ENCODE measurements at places on chromosomes 2 and 18.

GRCh38 chr18:53018791-53019190, 678.8 kb downstream of the DCC start:
- DNase-seq = no peak

DNA sequence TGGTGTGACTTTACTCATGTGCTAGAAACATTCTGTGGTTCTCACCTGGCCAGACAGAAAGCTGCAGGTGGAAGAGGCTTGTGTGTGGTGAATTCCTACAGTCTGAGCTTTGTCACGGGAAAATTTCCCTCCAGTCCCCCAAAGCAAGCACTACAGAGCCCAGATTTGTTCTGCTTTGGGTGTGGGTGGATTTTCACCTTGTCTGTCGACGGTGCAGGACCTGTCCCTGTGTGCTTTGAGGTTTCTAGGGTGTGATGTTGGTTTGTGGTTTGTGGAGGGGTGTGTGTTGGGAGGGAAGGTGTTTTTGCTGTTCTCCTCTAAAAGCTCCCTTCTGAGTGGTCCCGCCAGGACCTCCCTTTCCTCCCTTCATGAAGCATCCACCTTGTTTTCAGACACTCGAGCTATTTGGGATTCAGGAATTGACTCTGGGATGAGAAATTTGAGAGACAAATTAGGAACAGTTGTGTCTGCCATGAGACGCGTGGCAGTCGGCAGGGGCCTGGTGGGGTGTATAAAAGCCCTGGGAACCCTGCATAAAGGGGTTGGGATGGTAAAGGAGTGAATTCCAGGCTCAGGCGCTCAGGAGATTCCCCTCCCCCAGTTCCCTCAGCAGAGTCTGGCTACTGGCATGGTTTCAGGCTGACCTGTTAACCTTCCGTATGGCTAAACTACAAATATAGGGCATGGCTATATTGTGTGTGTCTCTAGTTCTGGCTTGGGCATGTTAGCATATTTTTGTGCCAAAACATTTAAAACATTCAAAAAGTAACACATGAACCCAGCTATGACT, 65.5 kb downstream of the DGKD start:
- DNase-seq = no peak

- no peak for DNase-seq
These were observed 73.5 kb upstream of the SRD5A2 start for GRCh38 chr2:31654241-31654640.

- DNase-seq = no peak
These were observed 1.2 kb upstream of the SMCHD1 start for GRCh38 chr18:2654169-2654927.

DNA sequence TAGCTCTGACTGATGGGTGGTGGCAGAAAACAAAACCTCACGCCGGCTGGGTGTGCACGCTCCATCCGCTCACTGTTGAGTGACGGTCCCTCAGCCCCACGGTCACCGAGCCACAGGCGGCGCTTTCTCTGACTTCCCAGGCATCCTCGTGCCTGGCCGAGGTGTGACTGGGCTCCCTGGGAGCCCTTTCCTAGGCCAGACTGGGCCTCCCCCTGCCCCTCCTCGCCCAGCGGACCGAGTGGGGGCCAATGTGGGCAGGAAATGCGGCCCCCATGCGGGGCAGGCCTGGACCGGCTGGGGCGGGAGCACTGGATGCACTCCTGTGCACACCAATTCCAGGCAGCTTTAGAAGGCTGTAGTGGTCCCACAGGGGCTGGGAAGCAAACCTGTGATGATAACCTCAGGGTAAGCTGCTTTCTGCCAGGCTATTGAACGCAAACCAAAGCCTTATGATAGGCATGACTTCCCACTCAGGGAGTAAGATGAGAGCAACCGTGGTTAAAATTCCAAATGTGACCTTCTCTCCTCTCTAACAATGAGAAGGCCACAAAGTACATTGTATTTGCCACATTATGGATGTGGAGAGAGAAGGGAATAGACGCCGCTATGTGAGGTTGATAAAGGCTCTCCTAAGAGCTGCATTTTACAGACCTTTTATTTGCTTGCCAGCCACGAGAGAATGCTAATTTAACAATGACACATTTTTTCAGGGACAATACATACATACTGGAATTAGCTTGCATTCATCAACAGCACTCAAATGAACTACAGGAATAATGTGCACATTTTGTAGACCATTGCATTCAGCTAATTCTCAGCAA, 83.9 kb upstream of the PGAP1 start:
- DNase-seq = no peak

- no peak for DNase-seq
These were observed 234.9 kb upstream of the SMAD7 start for GRCh38 chr18:49185623-49186022.
